ENCODE measurements at places on chromosomes 3 and 15.

DNA sequence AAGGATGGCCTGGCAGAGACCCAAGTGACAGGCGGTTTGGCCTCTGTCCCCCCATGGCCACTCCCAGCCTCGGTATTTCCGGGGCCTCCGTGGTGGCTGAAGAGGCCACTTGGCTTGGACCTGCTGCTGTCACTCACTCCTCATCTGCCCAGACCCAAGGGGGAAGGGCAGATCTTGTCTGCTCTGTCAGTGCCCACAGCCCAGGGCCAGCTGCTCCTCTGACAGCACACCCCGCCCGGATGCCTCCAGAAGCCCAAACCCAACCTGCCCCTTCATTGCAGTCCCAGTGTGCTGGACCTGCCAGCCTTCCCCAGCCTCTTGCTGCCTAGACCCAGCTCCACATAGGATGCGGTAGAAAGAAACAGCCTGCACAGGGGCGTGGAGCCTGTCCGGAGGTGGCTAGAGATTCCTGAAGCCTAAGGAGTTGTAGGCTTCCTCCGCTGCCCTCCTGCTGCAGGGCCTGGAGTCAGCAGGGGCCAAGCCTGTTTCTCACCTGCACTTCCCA, 52.0 kb downstream of the MAGEF1 start:
- no peak for DNase-seq

DNA sequence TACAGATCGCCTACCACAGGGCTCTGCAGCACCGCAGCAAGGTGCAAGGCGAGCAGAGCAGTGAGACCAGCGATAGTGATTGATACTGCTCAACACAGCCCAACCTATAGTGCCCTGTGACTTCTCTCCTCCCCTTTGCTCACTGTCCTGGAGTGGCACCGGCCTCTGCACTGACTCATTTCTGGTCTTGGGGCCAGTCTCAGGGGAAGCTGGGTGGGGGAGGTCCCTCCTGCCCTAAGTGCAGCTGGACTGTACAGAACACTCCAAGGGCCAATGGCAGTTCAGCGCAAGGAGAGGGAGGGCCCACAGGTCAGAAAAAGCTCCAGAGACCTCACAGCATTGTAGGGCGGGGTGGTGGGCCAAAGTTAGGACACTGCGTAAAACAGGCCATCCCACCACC, 2.5 kb upstream of the OGG1 start:
- no peak for DNase-seq

GRCh38 chr3:160023476-160023875, 34.8 kb downstream of the IL12A start:
- DNase-seq = no peak

DNA sequence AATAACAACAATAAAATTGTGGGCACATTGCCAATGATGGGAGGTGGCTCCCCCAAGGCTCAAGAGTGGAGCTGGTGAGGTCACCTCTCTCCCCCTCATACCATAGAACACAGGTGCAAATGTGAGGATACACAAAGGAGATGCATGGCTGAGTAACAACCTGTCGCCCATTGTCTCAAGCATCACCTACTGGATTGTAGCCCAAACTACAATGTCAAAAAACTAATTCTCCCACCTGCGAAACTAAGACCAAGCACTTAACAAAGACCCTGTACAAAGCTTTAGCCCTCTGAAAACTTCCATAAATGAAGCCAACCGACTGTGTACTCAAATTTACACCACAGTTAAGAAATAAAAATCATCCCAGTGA, 50.4 kb upstream of the IGSF11 start:
- DNase-seq = no peak

DNA sequence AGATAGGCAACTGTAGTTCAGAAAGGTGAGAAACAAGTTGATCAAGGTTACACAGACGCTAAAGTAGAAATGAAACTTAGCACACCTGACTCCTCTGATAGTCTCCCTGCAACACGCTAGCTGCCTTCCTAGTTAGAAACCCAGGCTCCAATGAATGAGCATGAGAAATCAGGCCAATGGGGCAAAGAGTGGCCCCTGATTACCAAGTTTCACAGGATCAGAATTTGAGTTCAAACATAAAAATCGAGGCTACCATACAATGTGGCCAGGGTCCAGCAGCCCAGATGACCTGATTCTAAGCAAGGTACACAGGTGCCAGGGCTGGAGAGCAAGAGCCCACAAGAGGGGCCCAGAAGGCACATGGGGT, 7.7 kb downstream of the PLD1 start:
- no peak for DNase-seq

- no peak for DNase-seq
Measured at GRCh38 chr3:112498914-112499711, at the start of gene BTLA. Gene BTLA (minus strand): TSS chr3:112499472. CDS start chr3:112499358, 114 bp downstream.

- DNase-seq = no peak
Measured at GRCh38 chr3:114252954-114253353, 15.6 kb upstream of the ZNF80 start.

DNA sequence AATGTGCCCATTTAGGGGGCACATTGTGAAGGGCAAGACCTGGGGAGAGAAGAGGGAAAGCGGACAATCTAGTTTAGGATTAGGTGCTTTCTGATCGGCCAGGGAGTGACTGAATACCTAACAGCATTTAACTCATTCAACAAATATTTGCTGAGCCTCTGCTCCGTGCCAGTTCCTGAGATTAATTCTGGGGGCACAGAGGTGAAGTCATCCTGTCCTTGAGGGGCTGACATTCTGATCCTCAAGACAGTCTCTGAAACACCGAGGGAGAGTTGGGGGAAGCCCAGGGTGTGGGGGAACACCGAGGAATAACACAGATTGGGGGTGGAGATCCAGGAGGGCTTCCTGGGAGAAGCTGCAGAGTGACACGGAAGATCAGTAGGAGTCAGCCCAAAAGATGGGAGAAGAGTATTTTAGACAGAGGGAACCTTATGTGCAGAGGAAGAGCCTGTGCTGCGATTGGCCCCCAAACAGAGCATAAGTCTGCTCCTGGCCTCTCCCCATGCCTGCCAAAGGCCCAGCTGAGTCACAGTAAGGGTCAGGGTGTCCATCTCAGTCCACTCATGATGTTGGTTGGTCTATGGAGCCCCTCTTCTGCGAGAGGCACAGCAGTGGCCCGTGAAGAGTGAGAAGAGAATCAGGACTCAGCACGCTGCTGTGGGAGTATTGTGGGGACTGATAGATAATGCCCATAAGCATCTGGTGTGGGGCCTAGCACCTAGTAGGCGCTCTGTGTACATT, 60.2 kb downstream of the AMOTL2 start:
- no peak for DNase-seq

- DNase-seq = no peak
Measured at GRCh38 chr3:145094355-145094941, 1066.5 kb downstream of the PLOD2 start.

DNA sequence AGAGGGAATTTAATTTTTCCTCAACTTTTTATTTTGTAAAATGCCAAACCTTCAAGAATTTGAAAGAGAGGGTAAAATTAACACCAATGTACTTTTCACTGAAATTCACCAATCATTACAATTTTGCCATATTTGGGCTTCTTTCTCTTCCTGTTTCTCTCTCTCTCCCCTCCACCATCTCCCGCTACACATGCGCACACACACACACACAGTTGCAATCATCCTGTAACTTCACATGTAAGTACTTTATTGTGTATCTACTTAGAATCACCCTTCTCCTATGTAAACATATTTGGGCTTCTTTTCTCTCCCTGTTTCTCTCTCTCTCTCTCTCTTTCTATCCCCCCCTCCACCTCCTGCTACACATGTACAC, 7.4 kb downstream of the ARL14 start:
- no peak for DNase-seq

DNA sequence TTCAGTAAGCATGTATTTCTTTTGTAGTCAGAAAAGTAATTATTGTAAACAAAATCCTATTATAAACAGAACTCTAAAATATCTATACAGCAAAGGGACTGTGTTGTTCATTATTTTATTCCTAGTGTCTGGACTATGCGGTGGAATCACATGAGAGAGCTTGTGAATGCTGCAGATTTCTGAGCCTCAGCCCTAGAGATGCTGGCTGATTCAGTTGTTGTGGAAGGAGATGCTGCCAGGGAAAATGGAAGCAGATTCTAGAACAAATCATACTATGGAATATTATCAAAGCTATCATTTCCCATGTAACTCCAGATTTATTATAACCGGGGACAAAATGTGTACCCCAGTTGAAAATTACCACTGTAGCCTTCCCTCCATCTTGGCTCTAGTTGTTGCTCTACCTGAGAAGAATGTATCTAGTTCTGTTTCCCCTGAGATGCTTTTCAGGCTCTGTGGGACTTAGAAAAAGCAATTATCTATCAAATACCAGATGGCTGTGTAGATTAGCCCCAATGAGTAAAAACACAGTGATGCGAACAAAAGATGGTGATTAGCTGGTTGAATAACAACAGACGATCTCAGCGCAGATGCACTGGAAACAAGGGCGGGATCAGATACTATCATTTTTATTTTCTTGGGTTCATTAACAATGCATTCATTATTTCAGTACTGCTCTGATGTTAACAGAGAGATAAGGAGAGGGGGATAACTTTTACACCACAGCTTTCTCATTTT, 131.3 kb downstream of the TMEM108 start:
- no peak for DNase-seq

DNA sequence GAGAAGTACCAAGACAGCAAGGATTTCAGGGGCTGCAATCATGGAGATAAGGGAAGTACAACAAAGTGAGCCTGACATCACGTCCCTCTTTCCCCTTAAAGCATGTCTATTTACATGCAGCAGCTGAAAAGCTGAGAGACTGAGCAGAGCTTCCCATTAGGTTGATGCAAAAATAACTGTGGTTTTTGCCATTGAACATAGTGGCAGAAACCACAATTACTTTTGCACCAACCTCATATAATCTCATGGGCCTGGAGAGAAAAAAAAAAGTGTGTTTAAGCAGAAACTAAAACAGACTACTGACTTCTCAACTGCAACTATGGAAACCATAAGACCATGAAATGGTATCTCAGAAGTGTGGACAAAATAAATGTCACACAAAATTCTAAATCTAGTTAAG, 48.3 kb downstream of the CCDC12 start:
- no peak for DNase-seq

DNA sequence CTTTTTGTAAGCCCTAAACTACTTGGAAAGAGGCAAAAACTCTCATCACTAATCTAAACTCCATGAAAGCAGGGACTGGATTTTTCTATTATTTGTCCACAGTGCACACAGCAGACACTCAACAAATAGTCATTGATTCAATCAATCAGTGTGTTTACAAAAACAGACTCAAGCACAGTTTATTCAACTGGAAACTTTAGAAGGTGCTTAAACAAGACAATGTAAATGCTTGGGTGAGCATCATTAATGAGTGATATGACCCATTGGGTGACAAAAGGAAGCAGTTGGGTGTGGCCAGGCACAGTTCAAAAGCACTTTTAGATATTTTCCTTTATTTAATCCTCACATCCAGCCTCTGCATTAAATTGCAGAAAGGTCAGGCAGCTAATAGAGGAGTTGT, 32.0 kb upstream of the PPP4R2 start:
- DNase-seq = no peak

DNA sequence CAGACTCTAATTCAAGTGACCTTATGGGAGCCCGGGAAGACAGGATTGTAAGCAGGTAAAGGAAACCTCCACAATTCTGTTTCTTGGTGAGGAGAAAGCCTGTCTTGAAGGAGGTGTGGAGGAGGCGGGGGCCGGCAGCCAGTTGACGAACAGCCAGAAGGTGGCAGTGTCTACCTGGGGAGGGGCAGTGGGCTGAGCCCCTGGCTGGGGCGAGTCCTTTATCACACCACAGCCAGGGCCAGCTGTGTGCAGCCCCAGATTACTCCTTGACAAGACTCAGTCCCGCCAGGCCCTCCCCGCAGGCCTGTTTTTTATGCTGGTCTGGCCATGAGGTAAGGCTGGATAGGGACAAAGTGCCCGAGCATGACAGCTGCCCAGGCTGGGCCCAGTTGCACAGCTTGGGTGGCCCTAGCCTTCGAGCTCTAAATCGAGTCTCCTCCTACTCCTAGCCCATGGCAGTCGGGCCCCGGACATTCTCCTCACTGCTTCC, 40.9 kb upstream of the IDH2 start:
- peak; percentile 44 for DNase-seq

- no peak for DNase-seq
Measured at GRCh38 chr15:69119683-69120395, 40.6 kb upstream of the GLCE start.

GRCh38 chr15:47066392-47066791, 650.9 kb upstream of the SEMA6D start:
- no peak for DNase-seq

DNA sequence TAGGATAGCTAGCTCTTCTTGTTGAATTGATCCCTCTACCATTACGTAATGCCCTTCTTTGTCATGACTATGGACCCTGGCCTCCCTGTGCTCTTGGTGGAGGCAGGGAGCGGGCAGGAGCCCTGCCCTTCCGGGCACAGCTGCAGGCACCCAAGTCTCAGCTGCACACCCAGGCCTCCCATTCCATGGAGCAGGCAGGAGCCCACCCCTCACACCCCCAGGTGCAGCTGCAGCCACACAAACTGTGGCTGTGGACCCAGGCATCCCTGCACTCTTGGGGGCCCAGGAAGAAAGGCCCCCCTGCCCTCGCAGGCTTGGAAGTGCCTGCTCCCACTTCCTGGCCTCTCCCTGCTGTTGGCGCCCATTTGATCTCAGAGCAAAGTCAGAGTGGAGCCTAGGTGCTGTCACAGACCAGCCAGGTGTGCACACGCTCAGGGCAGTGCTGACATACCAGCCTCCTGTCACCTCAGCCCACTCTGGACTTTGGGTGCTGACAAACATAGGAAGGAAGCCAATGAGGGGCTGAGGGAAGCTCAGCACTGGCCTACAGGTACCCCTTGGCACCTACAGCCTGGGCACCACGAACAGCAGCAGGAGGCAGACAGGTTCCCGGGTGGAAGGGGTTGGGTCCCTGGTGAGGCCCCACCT, 53.0 kb downstream of the SLMAP start:
- DNase-seq = no peak

DNA sequence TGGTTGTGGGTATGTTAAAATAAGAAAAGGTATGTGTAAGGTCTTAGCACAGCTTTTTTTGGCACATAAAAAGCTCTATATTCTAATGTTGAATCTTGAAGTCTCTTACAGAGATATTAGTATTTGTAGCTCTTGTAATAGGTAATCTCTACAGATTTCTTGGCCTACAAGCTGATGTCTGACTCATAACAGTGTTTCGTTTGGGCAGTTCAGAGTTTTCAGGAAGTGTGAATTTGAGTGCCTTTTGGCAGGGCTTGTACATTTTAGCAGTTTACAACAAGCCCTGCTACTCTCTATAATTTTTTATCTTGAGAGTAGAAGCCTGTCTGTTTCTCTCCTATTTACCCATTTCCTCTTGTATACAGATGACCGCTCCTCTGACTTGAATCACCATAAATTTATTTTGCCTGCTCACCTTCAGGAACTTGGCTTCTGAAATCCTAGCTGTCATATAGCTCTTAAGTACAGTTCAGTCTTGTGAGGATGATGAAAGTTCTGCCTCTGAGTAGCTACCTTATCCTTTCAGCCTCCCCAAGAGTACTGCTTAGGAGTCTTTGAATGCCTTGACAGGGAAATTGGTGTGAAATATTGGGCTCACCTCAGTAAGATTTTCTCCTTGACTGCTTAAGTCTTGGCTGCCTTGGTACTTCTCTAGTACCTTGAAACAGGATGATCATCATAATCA, 419.9 kb upstream of the RARB start:
- DNase-seq = no peak

- DNase-seq = no peak
Measured at GRCh38 chr15:23422946-23423708, 23.9 kb downstream of the GOLGA6L2 start.

- no peak for DNase-seq
Measured at GRCh38 chr3:120144267-120144666, 50.0 kb upstream of the GSK3B start.

- no peak for DNase-seq
Measured at GRCh38 chr15:84911879-84912660, 27.6 kb downstream of the SLC28A1 start.

GRCh38 chr15:61892140-61892539, 168.1 kb downstream of the VPS13C start:
- DNase-seq = no peak

All from activated CD4-positive, alpha-beta T cell treated with anti-CD3 and anti-CD28 coated beads for 1 hour (primary cell).